Natural killer cell (primary cell): ENCODE measurements at places on chromosomes 5 and 9. TPM values are rescaled to one million over a fixed set of nuclear protein-coding genes. Genes with fewer than 3 reads are reported as not detected.

- no peak for DNase-seq
Observed at GRCh38 chr5:160054047-160054446, 45.1 kb downstream of the TTC1 start.

- DNase-seq = no peak
Observed at GRCh38 chr9:132702254-132702653, 32.0 kb downstream of the GTF3C4 start.

- no peak for DNase-seq
Observed at GRCh38 chr5:5539590-5539989, 117.1 kb downstream of the ICE1 start.

DNA sequence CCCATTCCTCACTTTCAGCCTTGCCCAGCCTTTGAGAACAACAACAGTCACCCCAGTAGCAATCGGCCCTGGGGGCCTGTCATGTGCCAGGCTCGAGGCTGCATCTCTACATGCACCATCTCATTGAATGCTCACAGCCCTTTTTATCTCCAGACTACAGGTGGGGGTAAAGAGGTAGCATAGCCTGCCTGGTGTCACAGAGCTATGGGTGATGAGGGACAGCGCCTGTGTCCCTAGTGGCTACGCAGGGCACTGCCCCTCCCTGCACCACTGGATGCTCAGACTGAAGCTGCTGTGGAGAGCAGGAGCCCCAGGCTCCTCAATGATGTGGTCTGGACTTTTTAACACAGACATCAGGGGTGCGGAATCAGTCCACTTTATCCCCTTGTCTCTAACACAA is 2.8 kb downstream of the CAMK2A start:
- no peak for DNase-seq

DNA sequence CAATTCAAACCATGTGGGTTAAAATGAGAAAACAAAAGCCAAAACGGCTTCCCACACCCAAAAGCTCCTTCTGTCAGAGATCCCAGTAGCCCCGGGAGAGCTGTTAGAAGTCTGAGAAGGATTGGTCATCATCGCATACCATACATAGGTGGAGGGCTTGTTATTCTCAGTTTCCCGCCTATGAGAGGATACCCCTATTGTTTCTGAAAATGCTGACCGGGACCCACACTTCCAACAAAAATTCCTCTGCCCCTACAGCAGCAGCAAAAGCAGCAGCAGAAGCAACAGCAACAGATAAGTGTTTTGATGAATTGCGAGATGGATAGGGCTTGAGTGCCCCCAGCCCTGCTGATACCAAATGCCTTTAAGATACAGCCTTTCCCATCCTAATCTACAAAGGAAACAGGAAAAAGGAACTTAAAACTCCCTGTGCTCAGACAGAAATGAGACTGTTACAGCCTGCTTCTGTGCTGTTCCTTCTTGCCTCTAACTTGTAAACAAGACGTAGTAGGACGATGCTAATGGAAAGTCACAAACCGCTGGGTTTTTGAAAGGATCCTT is at the start of gene TEK:
TEK (plus strand) TSS at position 245 of the 561 bp plus-strand sequence. CDS start 366 bp downstream, outside the sequence.
- DNase-seq = no peak

- no peak for DNase-seq
Observed at GRCh38 chr5:119346394-119346793, 9.4 kb upstream of the TNFAIP8 start.

GRCh38 chr5:35365758-35366157 is 135.5 kb upstream of the PRLR start:
- DNase-seq = no peak

- DNase-seq = no peak
Observed at GRCh38 chr5:6475626-6476312, 27.1 kb downstream of the UBE2QL1 start.

GRCh38 chr9:17906841-17907778 is 328.2 kb downstream of the SH3GL2 start:
- DNase-seq = no peak

DNA sequence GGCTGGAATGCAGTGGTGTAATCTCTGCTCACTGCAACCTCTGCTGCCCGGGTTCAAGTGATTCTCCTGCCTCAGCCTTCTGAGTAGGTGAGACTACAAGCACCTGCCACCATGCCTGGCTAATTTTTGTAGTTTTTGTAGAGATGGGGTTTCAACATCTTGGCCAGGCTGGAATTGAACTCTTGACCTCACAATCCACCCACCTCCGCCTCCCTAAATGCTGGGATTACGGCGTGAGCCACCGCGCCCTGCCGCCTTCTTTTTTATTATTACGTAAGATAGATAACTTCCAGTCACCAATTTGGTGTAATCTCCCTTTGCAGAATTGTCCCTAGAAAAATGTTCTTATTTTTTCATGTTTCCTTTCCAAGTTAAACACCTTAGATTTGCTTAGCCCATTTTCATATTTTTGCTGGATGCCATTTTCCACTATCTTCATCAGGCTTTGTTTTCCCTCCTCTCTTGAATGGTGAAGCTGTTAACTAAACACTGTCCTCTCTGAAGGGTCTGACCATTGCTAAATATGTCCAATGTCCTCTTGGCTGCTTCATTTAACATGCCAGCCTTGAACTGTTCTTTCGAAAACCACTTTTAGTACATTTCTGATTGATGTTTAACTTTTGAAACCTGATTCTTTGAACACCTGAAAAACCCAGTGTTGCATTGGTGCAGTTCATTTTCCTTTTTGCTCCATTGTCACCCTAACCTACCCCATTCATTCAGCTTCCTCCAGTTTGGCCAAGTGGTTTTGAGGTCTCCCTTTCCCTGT is 135.1 kb upstream of the PIK3R1 start:
- DNase-seq = no peak

DNA sequence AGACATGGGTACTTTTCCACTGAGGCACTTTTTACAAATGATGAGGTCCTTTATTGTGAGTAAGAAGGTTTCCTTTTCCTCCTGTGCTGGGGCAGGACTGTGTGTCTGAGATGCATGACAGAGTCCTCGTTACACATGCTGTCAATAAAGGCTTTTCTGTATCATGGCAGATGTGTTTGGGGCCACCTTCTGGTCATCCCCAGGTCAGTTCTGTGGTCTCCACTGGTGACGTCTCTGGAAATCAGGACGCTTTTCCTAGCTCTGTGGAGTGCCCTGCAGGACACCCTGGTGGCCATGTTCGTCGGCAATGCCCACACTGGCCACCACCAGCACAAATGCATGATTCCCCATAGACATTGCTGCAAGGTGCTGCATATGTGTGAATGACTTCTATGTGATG is 2.8 kb downstream of the CMBL start:
- no peak for DNase-seq

DNA sequence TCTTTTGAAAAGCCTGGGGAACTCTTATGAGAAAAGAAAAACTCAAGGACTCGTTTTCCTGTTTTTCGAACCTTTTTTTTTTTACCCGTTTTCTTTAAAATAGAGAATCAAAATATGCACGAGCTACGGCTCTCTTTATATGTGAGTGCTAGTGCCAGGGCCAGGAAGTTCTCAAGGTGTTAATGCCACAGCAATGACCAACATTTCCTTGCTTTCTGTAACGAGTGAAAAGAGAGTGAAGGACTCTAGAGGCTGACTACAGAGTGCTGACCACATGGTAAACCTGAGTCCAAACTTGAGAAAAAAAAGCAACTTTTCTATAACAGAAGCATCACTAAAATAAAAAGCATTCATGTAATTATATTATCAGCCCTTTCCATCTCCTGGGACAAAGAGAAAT is 102.2 kb upstream of the SLC28A3 start:
- DNase-seq = no peak

DNA sequence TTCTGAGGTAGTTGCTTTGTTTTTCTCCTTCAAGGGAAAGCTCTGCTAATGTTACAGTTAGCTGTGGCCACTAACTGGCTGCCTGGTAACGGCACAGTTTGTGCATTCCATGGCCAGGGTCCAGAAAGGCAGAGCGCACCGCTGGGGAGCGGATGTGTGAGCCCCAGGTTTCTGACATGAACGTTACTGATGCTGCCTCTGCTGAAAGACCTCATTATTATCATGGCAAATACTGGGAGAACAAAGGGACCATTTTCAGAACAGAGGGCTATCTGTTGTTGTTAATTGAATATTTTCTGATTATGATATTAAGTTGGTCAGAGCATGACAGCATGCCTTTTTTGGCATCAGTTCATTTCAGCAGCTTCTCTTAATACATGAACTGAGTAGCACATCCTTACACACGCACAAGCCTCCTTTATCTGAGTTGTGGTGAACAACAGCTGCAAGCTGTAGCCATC is 134.1 kb downstream of the NUDT12 start:
- no peak for DNase-seq

DNA sequence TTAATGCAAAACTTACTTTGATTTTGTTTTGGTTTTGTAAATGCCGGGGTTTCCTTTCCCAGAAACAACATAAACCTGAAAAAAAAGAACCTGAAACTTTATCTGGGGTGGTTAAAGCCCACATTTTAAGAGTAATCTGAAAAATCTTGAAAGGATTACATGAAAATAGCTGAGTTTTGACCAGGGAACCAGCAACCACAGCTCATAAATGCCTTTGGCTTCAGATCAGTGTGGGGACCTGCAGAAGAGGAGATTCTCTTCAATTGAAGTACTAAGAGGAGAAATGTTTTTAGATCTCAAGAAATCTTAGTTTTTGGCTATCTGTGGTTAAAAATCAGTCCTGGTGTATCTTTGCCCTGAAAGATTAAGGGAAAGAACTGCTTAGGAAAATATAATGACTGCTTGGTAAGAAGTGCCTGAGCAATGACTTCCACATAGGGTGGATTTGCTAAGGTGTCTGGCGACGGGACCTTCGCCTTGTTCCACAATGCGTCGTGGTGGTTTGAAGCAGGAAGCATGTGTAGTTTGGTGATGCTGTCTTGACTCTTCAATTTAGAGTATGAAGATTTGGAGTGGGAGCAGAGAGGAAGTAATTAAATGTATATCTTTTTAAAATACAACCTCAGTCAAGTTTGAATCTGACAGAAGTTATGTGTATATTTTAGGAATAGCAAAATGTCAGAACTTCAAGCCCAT is 186.5 kb downstream of the MAN2A1 start:
- peak; percentile 27 for DNase-seq

- DNase-seq = no peak
Observed at GRCh38 chr9:93300585-93301081, 116.7 kb downstream of the WNK2 start.

- no peak for DNase-seq
Observed at GRCh38 chr5:53364061-53364460, 116.4 kb upstream of the FST start.

- DNase-seq = peak; percentile 86
Observed at GRCh38 chr5:57298985-57299491, 125.2 kb downstream of the GPBP1 start.

- no peak for DNase-seq
Observed at GRCh38 chr5:76386360-76386759, 16.7 kb upstream of the IQGAP2 start.

- DNase-seq = no peak
Observed at GRCh38 chr5:58932057-58932612, 349.3 kb downstream of the RAB3C start.

DNA sequence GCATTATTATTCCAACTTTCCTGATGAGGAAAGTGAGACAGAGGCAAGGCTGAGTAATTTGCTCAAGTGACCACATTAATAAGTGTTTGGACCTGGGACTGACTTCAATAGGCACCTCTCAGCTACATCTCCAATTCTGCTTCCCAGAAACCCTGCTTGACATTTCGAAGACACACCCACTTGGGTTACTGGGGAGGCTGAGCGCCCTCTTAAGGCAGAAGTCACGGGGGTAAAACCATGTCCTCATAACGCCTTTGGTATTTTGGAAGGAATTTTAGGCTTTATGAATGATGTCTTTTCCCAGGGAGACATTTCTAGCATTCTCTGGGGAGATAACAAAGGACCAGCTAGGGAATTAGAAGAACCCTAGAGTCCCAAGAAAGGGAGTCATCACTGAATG is 53.3 kb downstream of the TRPC7 start:
- DNase-seq = no peak

The AGXT2 gene
- total RNA-seq = not detected

The TMEM174 gene
- not detected for total RNA-seq

The SLC25A2 gene
- total RNA-seq = 0.73 TPM

The ANKRD34B gene
- not detected for total RNA-seq

The SLC4A9 gene
- not detected for total RNA-seq

The PFDN1 gene
- total RNA-seq = 39.1 TPM

The MSMP gene
- total RNA-seq = not detected

The TAF11L5 gene
- not detected for total RNA-seq

The FREM1 gene
- total RNA-seq = not detected
